ENCODE measurements at places on chromosomes 5 and 9. TPM values are rescaled to one million over a fixed set of nuclear protein-coding genes. Genes with fewer than 3 reads are reported as not detected.

Gene ASPN
- 43.5 TPM for total RNA-seq

Gene PRDM9
- not detected for total RNA-seq

Gene TCERG1
- total RNA-seq: 39.8 TPM

Gene FOXD4
- total RNA-seq: not detected

Gene CCL27
- 9.3 TPM for total RNA-seq

- H3K4me1 ChIP-seq: no peaks in the 10 kb centered on the region
- no peaks in the 10 kb centered on the region for H3K36me3 ChIP-seq
- H3K4me3 ChIP-seq: no peak overlapping the region
- no peak overlapping the region for H3K27ac ChIP-seq
- H3K27me3 ChIP-seq: no peaks in the 10 kb centered on the region
Observed at GRCh38 chr9:17597977-17598376, 19.1 kb downstream of the SH3GL2 start.

GRCh38 chr9:127935765-127936221 lies 1.9 kb downstream of the DPM2 start:
- H3K27ac ChIP-seq: no peak overlapping the region
- peaks cover 28% of the 10 kb centered on the region for H3K4me1 ChIP-seq
- peaks cover 8% of the 10 kb centered on the region for H3K36me3 ChIP-seq
- H3K4me3 ChIP-seq: no peak overlapping the region
- no peak for DNase-seq

GRCh38 chr5:109580225-109580624 lies 109.5 kb upstream of the MAN2A1 start:
- H3K27me3 ChIP-seq: no peaks in the 10 kb centered on the region
- DNase-seq: no peak
- H3K36me3 ChIP-seq: no peaks in the 10 kb centered on the region

DNA sequence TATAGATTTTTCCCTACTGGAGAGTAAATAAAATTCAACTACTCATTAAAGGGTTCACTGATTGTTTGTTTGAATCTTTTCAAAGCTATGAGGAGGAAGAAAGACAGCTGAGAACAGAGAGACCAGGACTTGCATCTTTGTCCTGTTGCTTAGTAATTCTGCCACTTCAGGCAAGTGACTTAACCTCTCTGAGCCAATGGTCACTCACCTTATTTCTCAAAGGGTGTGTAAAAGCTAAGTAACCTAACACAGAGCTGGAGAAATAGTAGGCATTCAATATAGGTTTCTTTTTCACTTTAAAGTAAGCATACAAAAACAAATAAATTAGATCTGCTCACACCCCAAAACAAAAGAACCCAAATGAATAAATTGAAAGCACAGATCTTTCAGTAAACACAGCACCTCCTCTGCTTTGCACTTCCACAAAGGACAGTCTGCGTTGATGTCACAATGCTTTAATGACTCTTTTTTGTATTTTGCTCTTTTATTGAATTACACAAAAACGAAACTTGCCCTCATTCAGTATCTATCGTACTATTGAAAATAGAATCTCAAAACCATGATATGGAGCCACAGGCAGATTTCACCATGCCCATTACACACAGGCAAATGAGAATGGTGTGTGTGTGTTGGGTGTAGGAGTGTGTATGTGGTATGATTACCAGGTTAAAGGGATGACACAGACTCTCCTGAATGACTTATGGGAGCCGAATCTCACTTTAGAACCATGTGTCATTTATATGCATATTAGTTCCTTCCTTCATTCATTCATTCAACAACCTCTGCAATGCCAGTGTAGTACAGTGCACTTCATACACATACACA lies 166.0 kb downstream of the EBF1 start:
- no peak overlapping the region for H3K4me3 ChIP-seq
- no peaks in the 10 kb centered on the region for H3K4me1 ChIP-seq
- DNase-seq: no peak
- no peaks in the 10 kb centered on the region for H3K27me3 ChIP-seq
- no peaks in the 10 kb centered on the region for H3K36me3 ChIP-seq
- H3K27ac ChIP-seq: no peak overlapping the region

GRCh38 chr5:126508962-126509279 lies 85.7 kb downstream of the GRAMD2B start:
- H3K36me3 ChIP-seq: no peaks in the 10 kb centered on the region
- H3K4me1 ChIP-seq: no peaks in the 10 kb centered on the region
- peak overlapping the region; percentile 17 for H3K27ac ChIP-seq

DNA sequence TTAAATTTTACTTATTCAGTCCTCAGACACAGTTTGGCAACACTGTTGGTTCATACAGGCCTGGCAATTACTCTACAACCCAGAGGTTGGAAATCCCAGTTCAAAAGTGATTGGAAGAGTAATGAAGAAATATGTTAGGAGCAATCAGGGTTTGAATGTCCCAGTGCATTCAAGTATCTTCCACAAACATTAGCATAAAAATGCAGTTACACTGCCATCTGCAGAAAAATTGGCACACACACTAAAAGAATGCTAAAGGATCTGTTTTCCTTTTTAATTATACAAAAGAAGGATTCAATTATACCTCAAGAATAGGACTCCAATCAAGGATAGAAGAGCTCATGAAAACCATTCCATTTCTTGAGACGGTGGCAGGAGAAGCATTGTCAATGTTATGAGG lies 130.2 kb downstream of the DNAH5 start:
- H3K27me3 ChIP-seq: no peaks in the 10 kb centered on the region
- no peak overlapping the region for H3K27ac ChIP-seq
- no peaks in the 10 kb centered on the region for H3K36me3 ChIP-seq
- H3K4me1 ChIP-seq: no peaks in the 10 kb centered on the region
- no peak overlapping the region for H3K4me3 ChIP-seq

- no peaks in the 10 kb centered on the region for H3K27me3 ChIP-seq
- H3K27ac ChIP-seq: no peak overlapping the region
- H3K36me3 ChIP-seq: no peaks in the 10 kb centered on the region
- H3K4me1 ChIP-seq: no peaks in the 10 kb centered on the region
- no peak for DNase-seq
Observed at GRCh38 chr5:155082401-155082800, 68.8 kb downstream of the KIF4B start.

GRCh38 chr5:58703925-58704555 lies 121.2 kb downstream of the RAB3C start:
- DNase-seq: no peak
- no peaks in the 10 kb centered on the region for H3K4me1 ChIP-seq
- H3K36me3 ChIP-seq: no peaks in the 10 kb centered on the region
- H3K4me3 ChIP-seq: no peak overlapping the region
- no peak overlapping the region for H3K27ac ChIP-seq
- H3K27me3 ChIP-seq: no peaks in the 10 kb centered on the region

DNA sequence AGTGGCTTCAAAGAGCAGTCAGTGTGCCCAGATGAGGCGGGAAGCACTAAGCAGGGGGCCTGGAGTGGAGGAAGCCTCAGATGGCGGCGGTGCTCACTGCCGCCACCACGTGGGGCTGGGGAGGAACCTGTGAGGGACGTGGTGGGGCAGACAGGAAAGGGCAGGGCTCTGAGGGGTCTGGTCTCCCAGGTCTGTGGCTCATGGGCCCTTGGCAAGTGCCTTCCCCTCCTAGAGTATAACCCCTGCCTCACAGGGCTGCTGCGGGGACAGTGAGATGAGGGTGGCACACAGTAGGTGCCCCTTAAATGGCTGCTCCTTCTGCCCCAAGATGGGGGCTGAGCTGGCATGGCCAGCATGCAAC lies 26.6 kb downstream of the NR5A1 start:
- no peak overlapping the region for H3K4me3 ChIP-seq
- no peaks in the 10 kb centered on the region for H3K36me3 ChIP-seq
- no peak for DNase-seq

GRCh38 chr5:179304871-179305270 lies 40.4 kb downstream of the ADAMTS2 start:
- no peak for DNase-seq
- no peaks in the 10 kb centered on the region for H3K36me3 ChIP-seq
- no peak overlapping the region for H3K4me3 ChIP-seq
- peak overlapping the region; percentile 54 for H3K27ac ChIP-seq
- no peaks in the 10 kb centered on the region for H3K27me3 ChIP-seq

All from ascending aorta (tissue), 2 donors.